T1000 (cell line): ENCODE measurements at places on chromosomes 7 and 10.

DNA sequence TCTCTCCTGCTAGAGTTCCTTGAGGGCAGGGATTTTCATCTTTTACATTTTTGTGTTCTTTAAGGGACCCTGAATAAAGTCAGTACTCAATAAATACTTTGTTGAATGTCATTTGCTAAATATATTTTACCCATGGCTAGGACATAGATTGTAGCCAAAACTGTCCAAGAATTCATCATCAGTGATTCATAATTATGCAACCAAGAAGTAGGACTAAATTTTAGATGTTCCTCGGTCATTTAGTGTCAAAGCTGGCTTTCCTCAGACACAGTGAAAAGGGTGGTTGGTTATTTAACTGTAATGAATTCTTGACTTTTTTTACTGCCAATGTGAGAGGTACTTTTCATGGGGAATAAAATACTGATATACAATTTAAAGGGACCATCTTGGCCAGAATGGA, 3.3 kb downstream of the NUDT13 start:
- no peak for DNase-seq

DNA sequence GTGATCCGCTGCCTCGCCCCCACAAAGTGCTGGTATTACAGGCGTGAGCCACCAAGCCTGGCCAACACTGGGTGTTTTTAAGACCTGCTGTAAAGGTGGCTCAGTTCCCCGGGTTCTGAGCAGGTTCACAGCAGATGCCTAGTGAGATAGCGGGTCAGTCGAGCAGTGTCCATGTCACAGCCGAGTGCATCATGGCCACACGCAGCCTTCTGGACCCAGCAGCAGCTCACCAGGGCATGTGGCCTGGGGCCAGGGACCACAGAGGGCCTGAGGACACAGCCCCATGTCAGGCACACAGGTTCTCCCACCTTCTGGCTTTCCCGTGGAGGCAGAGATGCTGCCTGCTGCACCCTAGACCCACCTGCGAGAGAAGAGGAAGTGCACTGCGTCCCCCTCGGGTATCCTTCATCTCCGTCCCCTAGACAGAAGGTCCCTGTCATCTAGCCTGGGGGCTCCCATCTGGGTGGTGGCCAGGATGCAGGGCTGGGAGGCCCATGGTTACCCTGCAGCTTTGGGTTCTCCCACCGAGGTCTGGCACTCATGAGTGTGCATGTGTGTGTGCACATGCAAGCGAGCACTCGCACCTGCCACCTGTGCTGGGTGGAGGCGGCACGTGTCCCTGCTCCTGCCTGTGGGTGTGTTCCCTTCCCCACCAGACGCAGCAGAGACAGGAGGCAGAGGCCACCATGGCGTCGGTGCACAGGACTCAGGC, 98.6 kb downstream of the NKX6-2 start:
- no peak for DNase-seq

DNA sequence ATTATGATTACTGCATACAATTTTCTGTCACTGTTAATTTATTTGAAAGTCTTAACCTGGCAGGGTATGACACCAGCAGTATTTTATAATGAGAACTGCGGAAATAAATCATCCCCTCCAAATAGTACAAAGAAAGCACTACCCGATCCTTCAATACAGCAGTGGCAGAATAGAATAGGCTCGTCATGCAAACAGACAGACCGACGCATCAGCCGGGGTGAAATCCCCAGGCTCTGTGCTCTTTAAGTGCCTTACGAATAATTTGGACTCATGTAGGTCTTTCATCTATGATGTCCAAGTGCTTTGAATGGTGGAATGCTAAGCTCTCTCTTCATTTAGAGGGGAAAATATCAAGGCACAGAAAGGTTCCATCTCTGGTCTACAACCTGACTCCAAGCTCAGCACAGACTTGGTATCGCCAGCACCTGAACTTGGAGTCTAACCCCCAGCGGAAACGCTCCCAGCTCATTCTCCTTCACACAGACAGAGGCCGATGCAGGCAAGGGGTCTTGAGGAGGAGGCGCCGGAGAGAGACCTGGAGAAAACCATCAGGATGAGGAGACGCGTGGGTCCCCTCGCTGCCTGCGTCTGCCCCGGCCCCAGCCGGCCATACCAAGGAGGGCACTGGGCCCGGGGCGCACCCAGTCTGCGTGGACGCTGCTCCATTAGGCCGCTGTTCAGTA, 568.1 kb upstream of the MKI67 start:
- no peak for DNase-seq

DNA sequence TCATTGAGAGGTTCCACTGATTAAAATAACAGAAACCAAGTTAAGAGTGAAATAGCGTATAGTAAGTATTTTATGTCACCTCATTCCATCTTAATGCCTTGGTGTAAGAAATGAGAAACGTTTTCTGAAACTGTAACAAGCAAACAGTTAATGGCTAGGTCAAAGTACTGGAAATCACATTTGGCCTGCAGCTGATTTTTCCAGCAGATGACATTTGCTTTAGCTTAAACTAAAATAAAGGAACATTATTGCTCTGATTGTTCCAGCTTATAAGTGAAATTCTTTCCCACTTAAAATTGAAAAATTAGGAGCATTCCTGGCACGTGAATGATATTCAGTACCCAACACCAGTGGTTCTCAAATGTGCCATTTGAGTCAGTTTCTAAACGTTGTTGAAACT, 213.6 kb upstream of the DPP6 start:
- DNase-seq = no peak

GRCh38 chr10:15439341-15439842, 68.3 kb upstream of the FAM171A1 start:
- DNase-seq = peak; percentile 90

- DNase-seq = no peak
Observed at GRCh38 chr10:10527861-10528562, 489.7 kb upstream of the CELF2 start.

GRCh38 chr10:77832238-77832637, 94.3 kb downstream of the DLG5 start:
- no peak for DNase-seq

- no peak for DNase-seq
Observed at GRCh38 chr7:41201021-41201420, 501.9 kb downstream of the INHBA start.

- DNase-seq = no peak
Observed at GRCh38 chr10:112689327-112690072, 242.5 kb downstream of the VTI1A start.

DNA sequence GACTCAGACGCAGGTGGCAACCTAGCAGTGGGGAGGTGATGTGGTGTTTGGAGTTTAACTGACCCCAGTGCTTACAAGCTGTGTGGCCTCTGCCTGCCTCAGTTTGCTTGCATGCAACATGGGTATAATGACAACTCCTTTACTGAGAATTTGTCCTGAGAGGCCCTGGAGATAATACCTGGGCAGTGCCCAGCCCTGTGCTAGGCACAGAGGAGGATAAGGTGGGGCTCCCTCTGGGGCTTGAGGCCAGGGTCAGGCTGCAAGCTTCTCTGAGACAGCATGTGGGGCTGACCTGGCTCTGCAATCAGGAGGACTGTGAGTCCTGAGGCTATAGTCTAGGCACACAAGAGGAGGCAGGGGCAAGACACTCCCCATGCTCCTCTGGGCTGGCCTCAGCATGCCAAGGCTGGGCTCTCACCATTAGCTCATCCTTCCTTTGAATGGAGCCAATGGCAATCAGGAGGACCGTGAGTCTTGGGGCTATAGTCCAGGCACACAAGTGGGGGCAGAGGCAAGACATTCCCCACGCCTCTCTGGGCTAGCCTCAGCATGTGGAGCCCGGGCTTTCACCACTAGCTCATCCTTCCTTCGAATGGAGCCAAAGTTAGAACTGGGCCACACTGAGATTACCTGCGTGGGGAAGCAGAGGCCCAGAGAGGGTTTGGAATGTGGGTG, 147.9 kb downstream of the RPS24 start:
- DNase-seq = no peak

- no peak for DNase-seq
Observed at GRCh38 chr10:102997998-102998397, 79.9 kb downstream of the CNNM2 start.

- DNase-seq = no peak
Observed at GRCh38 chr7:107920048-107920772, 29.2 kb downstream of the DLD start.

DNA sequence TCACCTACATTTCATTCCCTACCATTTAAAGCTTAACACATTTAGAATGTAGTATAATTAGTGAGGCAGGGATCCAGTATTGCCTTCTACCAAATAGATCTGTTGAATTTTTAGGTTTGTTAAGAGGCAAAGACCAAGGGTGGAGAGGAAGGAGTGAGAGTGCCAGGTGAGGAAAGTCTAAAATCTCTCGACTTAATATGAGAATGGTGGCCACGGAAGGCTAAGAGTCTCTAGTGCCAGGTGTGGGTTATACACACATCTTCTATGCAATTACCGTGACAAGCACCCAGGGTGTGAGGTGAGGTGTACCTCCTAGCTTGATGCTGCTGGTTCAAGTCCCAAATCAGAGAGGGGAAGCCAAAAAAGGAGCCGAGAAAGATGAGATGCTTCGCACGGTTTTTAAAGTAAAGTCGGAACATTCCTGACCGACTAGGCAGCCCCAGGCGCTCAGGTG, 439 bp downstream of the IQUB start:
- no peak for DNase-seq

- no peak for DNase-seq
Observed at GRCh38 chr7:99112097-99112496, 31.8 kb downstream of the SMURF1 start.

DNA sequence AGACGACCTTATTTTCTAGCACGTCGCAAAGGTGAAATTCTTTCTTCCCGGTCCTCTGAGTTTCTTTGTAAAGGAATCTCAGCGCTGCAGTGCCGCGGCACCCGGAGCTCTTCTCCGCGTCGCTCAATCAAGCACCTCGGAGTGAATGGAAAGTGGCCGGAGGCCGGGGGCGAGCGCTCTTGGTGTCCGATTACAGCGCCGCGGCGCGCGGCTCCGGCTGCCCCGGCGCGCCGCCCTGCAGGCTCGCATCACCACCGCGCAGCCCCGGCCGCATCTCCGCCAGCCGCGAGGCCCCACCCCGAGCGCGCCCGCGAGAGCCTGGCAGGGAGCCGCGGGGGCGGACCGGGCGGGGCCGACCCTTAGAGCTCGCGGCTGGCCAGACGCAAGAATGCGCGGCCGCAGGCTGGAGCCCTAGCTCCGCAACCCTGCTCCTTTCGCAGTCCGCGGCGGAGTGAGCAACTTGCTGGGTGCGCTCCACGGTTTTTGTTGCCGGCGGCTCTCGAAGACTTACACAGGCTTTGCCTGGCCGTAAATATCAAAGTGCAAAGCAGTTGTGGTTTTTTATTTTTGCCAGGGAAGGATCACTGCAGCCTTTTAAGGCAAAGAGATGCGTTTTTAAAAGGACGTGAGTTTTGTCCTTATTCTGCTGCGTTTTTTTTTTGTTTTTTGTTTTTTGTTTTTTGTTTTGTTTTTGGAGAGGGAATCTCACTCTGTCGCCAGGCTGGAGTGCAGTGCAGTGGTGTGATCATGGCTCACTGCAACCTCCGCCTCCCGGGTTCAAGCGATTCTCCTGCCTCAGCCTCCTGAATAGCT, at the start of gene SEMA3C:
SEMA3C (minus strand) TSS at position 143 of the 813 bp plus-strand sequence. CDS start 2,270 bp downstream, outside the sequence.
- DNase-seq = peak; percentile 86

GRCh38 chr10:44801383-44802327, 109.5 kb upstream of the TMEM72 start:
- DNase-seq = peak; percentile 69
